ENCODE measurements at places on chromosomes 5 and 9. TPM values are rescaled to one million over a fixed set of nuclear protein-coding genes. Genes with fewer than 3 reads are reported as not detected.

PCDHB13 gene
- 2.1 TPM for total RNA-seq

SGCD gene
- total RNA-seq, result 33.3 TPM

CCL27 gene
- total RNA-seq, result 0.36 TPM

WASHC1 gene
- total RNA-seq, result 4.1 TPM

RETREG1 gene
- total RNA-seq, result 8.3 TPM

FCHO2 gene
- 29.2 TPM for total RNA-seq

PRDM9 gene
- total RNA-seq, result not detected

SLC46A2 gene
- under 0.01 TPM for total RNA-seq

ENTREP1 gene
- under 0.01 TPM for total RNA-seq

KCNV2 gene
- total RNA-seq, result not detected

IL9 gene
- total RNA-seq, result not detected

SOWAHA gene
- total RNA-seq, result under 0.01 TPM

NEUROG1 gene
- total RNA-seq, result not detected

FYB1 gene
- under 0.01 TPM for total RNA-seq

SLCO6A1 gene
- not detected for total RNA-seq

PLPPR1 gene
- not detected for total RNA-seq

DBH gene
- total RNA-seq, result not detected

PCDHB4 gene
- total RNA-seq, result 1.2 TPM

PAPPA gene
- 86.9 TPM for total RNA-seq

FAM163B gene
- total RNA-seq, result not detected

SH2D3C gene
- total RNA-seq, result 0.29 TPM

ASPN gene
- 1.2 TPM for total RNA-seq

C1QTNF2 gene
- not detected for total RNA-seq

PCDHGA3 gene
- 2.9 TPM for total RNA-seq

BASP1 gene
- 242 TPM for total RNA-seq

FOXD4L3 gene
- total RNA-seq, result under 0.01 TPM

SHOC1 gene
- under 0.01 TPM for total RNA-seq

SPATA31E1 gene
- total RNA-seq, result not detected

MYOT gene
- total RNA-seq, result not detected

FCN2 gene
- not detected for total RNA-seq

POLR3G gene
- total RNA-seq, result 1.8 TPM

SCGB3A1 gene
- not detected for total RNA-seq

OGN gene
- total RNA-seq, result 0.88 TPM

GRXCR2 gene
- not detected for total RNA-seq

Data from osteoblast (primary cell).